A375 (cell line): ENCODE measurements at places on chromosomes 7 and 10. TPM values are rescaled to one million over a fixed set of nuclear protein-coding genes. Genes with fewer than 3 reads are reported as not detected.

Gene PLCE1
- 4.4 and 6.3 TPM in 2 replicates for total RNA-seq

Gene ASB4
- total RNA-seq: not detected in 2 replicates

Gene UCN3
- not detected in 2 replicates for total RNA-seq

Gene P4HA1
- 34.3 and 40.2 TPM in 2 replicates for total RNA-seq

Gene TRIP6
- 76.9 and 86.3 TPM in 2 replicates for total RNA-seq

Gene TMEM270
- 0.93 TPM in 1 of 2 replicates, not detected in the other for total RNA-seq

Gene MTPN
- 67.5 and 77.2 TPM in 2 replicates for total RNA-seq

Gene CYP26C1
- total RNA-seq: 0.04 and 0.27 TPM in 2 replicates

Gene CYP26A1
- 0.32 and 0.91 TPM in 2 replicates for total RNA-seq

Gene NEBL
- 2.2 and 7.8 TPM in 2 replicates for total RNA-seq

Gene CNNM2
- 12.6 and 15.8 TPM in 2 replicates for total RNA-seq
